Panc1 (cell line): ENCODE measurements at places on chromosomes 6 and 20. TPM values are rescaled to one million over a fixed set of nuclear protein-coding genes. Genes with fewer than 3 reads are reported as not detected.
A peak's percentile ranks its signal among the peaks of the same experiment; 100 is the strongest.

DNA sequence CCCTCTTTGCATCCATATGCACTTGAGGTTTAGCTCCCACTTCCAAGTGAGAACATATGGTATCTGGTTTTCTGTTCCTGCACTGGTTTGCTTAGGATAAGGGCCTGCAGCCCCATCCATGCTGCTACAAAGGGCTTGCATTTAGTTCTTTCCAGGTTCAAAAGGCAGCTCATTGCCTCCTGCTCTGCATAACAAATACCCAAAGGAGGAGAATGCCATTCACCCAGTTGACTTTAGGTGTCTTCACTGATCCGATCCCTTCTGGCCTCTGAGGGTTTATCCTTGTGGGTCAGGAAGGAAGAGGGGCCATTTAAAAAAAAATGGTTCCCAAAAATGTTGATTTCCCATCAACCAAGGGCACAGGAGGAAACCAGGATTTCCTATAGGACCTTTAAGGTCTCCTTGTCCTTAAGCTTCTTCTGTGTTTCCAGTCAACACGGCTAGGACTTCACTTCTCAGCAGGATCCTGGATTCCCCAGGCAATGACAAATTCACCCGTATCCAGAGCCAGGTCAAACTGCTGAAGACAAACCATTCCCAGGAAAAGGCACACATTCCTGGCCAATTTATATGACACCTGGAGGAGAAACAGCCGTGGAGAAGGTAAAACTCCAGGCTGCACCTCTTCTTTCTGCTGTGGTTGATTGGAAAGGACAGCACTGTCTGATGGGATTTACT lies 447.7 kb upstream of the CDH4 start:
- DNase-seq: no peak

DNA sequence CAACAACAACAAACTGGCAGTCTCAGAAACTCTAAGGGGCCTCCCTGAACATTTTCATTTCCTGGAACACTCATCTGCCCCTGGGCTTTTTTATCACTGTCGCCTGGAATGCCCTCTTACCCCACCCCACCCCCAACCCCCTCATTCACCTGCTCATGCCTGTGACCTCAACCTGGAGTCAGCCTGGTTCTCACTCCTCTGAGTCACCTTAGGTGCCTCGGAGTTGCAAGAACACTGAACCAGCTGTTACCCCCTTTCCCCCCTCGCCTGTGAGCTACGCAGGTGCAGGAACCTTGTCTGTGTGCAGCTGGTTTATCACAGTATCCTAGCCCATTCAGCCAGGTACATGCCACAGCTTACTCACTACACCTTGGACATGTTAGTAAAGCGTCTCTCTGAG lies 12.8 kb upstream of the SNAI1 start:
- no peak for DNase-seq

GRCh38 chr6:52403086-52403485 lies 17.1 kb upstream of the EFHC1 start:
- DNase-seq: no peak

DNA sequence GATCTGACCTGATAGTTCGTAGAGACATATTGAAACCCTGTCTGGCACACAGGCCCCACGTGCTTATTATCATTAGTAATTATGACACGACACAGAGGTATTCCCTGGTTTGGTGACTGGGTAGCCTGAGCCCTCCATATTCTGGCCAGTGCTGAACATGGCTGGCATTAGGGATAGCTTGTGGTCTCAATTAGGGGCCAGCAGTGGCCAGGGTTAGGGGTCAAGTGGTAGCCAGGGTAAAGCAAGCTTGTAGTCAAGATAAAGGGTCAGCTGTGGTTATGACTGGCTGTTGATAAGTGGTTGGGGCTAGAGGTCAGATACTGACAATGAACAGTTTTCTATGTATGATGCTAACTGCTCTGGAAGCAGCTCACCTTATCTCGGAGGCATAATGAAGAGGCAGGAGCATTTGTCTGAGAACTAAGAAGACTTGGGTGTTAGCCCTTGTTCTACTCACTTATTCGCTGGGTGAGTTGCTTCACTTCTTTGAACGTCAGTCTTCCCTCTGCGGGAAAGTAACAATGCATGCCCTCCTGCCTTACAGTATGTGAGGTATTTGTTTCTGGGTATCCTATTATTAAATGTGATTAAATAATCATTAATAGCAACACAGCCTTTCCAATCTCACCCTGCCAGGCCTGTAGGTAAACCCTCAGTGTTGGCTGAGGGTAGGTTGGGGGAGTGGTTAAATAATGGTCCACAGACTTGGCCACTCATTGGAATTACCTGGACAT lies 66.7 kb downstream of the VEGFA start:
- DNase-seq: no peak

- DNase-seq: no peak
These were observed 29.4 kb downstream of the EPB41L2 start for GRCh38 chr6:131033631-131034030.

GRCh38 chr6:3454273-3455010 lies 2.4 kb downstream of the SLC22A23 start:
- no peak for DNase-seq

DNA sequence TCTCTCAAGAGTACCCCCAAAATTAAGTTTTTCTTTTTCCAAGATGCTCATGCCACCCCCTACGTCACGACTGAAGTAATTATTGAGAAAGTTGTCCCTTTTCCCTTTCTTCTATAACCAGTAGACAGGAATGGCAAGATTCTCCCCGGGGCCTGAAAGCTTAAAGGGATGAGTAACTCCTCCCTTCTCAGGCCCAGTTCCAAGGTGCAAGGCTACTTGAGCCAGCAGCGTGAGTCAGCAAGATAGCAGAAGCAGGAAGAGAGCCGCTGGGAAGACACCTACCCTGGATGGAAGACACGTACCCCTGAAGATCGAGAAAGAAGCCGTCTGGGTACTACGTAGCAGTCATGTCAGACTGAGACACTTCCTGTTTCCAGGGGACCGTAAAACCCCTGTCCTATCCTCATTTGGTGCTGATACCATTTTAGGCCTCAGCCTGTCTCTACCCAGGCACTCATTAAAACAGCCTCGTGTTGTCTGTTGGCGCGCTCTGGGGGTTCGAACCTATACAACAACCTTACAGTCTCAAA lies 241.0 kb downstream of the ADGRG6 start:
- DNase-seq: no peak

DNA sequence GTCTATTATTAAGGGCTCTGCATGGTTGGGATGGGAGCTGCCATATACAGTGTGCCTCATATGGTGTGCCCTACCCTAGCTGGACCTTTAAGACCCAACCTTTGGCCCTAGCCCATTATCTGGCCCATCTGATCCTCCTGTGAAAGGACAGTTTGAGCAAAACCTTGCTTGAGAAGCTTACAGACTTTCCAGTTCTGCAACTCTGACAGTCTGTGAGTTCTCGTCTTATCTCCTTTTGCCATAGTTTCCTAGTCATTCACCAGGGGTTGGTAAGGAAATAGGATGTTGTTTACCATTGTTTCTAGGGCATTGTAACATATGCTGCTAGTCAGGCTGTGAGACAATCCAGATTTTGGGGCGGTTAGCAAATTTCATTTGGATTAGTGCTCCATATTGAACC lies 17.2 kb downstream of the CTNNBL1 start:
- no peak for DNase-seq

DNA sequence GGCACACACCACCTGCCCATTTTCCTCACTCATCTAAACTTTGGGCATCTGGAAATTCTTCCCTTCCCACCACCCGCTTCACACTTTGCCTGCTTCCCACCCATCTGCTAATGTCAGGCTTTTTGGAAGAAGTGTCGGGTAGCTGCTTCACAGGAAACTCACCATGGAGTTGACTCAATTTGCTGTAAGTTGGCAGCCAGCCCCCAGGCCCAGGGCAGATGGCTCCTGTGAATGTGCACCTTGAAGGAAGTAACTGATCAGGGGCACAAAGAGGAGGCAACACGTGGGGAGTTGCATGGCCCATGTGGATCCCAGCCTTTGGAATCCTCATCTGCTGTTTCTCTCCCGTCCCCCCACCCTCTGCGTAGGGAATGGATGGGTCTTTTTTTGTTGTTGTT lies 87.3 kb downstream of the PPP1R14C start:
- no peak for DNase-seq

DNA sequence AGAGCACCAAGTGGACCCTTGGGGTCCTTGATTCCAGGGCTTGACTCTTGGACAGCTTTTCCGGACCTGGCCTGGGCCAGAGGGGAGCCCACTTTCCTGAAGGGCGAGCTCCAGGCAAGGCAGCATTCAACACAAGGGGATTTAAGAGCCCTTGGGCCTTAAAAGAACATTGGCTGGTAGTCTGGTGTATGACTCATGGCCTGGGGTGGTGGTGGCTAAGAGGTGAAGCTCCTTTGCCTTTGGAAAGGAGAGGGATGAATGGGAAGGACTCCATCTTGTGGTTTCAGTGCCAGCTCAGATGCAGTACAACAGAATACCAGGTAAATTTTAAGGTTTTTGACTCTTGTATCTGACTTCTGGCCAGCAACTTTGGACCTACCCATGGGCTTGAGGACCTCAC lies 760.7 kb downstream of the GRIK2 start:
- no peak for DNase-seq

- no peak for DNase-seq
These were observed 39.6 kb downstream of the ESR1 start for GRCh38 chr6:151847064-151847463.

- no peak for DNase-seq
These were observed 1.9 kb downstream of the UBE2C start for GRCh38 chr20:45814314-45814713.

- no peak for DNase-seq
These were observed 573.2 kb downstream of the DHX35 start for GRCh38 chr20:39535301-39535700.

- no peak for DNase-seq
These were observed 197.1 kb downstream of the EPHA7 start for GRCh38 chr6:93222071-93222851.

- DNase-seq: no peak
These were observed 2.0 kb upstream of the ZSCAN26 start for GRCh38 chr6:28264834-28265401.

DNA sequence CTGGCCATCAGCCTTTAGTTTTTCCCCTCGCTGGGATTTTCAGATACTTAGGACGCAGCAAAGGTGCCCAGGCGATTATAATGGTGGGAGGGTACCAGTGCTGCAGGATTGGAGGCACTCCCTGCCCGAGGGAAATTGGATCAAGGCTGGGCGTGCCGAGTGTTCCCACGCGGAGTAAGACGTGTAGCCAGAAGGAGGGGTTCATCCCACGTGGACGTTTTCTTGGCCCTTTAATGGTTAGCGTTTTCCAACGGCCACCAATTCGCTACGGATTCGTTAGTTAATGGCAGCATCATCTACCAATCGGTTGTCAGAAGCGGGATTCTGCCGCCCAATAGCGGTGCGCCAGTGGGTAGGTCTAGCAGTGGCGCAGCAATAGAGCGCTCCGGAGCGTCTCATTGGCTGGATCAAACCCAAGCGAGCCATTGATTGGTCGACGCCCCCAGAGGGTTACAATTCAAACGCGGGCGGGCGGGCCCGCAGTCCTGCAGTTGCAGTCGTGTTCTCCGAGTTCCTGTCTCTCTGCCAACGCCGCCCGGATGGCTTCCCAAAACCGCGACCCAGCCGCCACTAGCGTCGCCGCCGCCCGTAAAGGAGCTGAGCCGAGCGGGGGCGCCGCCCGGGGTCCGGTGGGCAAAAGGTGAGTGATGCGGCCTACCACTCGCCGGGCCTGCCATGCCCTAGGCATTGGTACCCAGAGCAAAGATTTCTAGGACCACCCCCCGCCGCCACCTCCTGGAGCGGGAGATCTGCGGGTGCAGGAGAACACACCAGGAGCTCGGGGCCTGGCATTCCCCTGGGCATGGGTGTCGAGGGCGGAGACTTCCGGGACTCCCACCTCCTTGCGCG lies at the start of gene UBE2C:
Gene UBE2C, plus strand, starts transcription at position 488 of the 849 bp plus-strand sequence. Its CDS starts 52 bp downstream, at position 540.
- DNase-seq: peak; percentile 100

DNA sequence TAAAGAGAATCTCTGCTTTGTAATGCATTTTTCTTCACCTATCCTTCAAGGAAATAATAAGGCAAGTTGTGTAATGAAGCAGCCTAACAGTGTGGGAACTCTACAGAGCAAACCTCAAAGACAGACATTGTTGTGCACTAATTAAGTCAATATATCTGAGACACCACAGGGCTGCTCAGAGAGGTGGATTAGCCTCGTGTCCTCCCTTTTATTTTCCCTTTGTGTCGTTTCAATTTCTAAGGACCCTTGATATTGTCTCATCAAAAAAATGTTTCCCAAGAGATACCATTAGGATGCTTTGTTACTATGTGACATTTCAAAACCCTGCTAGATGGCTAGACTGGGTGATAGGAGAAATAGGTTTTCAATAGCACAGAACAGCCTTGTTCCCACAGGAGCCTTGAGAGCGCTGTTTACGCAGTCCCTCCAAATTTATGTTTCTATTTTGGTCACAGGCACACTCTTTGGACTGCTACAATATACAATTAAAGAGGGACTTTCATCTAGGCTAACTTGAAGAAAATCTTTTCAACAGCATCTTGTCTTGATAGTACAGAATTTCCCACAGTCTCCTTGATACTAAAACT lies 23.1 kb downstream of the UBE3D start:
- no peak for DNase-seq

DNA sequence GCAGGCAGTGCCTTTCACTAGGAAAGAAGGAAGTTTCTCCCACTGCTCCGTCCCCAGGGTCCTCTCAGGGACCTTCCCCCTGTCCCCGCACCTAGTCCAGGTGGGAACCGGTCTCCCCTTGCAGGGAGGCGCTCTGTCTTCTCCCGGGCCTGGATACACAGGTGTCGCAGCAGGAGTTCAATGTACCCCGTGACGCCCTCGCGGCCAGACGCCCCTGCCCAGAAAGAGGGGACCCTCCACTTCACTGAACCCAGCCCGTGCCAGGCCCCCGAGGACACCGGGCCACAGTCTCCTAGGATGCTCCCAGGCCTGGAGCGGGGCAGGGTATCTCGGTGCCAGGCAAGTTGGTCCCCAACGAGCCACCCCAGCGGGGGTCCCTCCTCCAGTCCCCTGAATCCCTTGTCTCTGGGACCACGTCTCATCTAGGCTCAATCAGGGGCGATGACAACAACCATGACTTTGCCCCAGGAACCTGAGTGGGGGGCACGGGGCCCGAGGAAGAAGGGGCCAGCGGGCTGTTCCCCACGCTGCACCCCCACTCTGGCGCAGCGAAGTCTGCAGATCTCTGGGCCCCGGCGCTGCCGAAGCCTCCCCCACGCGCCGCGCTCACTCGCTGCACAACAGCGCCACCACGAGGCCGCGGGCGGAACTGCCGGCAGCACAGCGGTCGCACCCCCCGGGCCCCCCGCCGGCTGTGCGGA lies 103.0 kb downstream of the EDN3 start:
- no peak for DNase-seq

GRCh38 chr6:98041056-98041455 lies 758.0 kb upstream of the MMS22L start:
- DNase-seq: no peak

CNBD2 gene
- total RNA-seq: 3.7 TPM

CNKSR3 gene
- 18.2 TPM for total RNA-seq

LY6G6D gene
- not detected for total RNA-seq

REV3L gene
- 44.8 TPM for total RNA-seq

OR2B6 gene
- total RNA-seq: 0.26 TPM

MDFI gene
- total RNA-seq: 0.54 TPM

XKR7 gene
- 6.2 TPM for total RNA-seq

SRSF6 gene
- 159 TPM for total RNA-seq

BNIP5 gene
- not detected for total RNA-seq

NUP43 gene
- total RNA-seq: 53.6 TPM
